ENCODE measurements at places on chromosomes 1 and 21.

DNA sequence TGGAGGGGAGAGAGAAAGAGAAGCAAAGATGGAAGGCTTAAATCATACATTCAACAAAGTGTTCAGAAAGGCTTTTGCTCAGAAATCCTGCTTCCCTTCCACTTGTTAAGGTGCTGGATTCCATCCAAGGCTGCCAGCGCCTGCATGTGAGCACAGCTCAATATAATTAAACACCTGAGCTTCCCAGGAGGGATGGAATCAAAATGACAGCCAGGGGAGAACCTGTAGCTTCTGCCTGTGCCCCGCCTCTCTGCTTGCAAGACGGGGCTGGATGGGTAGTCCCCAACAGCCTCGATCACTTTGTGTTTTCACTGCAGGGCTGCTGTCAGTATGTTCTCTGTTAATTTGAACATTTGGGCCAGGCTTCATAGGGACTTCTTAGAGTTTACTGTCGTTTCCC is 225.7 kb downstream of the KCNH1 start:
- DNase-seq = no peak

- DNase-seq = no peak
Observed at GRCh38 chr21:14690886-14691285, 144.8 kb upstream of the SAMSN1 start.

GRCh38 chr21:44871576-44872269 is 1.8 kb downstream of the PTTG1IP start:
- DNase-seq = no peak

DNA sequence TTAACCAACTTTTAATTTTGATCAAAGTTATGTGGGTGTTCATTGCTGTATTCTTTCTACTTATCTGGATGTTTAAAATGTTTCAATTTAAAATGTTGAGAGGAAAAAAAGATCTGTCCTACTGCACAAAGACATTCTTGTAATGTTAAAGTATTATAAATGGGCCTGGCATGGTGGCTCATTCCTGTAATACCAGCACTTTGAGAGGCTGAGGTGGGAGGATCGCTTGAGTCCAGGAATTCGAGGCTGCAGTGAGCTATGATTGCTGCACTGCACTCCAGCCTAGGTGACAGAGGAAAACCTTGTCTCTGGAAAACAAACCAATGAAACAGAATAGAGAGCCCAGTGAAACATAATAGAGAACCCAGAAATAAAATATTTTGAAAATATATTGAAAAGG is 65.5 kb upstream of the LRRC8B start:
- no peak for DNase-seq

- DNase-seq = no peak
Observed at GRCh38 chr1:21469581-21469980, 29.6 kb downstream of the NBPF3 start.

GRCh38 chr1:22711591-22712501 is 1.2 kb downstream of the EPHB2 start:
- DNase-seq = no peak

DNA sequence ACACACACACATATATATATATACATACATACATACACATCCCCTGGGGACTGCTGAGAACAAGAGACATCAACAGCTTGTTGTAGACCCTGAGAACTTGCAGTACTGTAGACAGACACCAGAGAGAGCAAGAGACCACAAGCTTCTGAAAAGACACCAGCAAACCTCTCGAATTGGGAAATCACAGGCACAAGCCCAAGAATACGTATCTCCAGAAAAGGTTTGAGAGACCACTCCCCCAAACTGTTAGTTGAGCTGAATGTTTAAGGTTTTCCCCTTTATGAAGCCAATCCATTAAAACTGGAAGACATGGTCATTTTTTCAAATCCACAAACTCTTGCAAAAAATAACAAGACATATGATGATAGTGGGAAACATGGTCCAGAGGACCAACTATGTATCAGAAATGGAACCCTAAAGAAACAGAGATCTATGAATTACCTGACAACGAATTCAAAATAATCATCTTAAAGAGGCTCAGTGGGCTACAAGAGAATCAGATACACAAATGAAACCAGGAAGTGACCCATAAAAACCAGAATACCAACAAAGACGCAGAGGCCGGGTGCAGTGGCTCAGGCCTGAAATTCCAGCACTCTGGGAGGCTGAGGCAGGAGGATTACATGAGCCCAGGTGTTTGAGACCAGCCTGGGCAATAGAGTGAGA is 45.1 kb downstream of the SLC2A1 start:
- no peak for DNase-seq

Data from suprapubic skin (tissue), 4 donors.